Suprapubic skin (tissue), 4 donors: ENCODE measurements at places on chromosomes 6 and 20.

- H3K36me3 ChIP-seq = no peaks in the 10 kb centered on the region
- no peak overlapping the region for H3K4me3 ChIP-seq
- H3K4me1 ChIP-seq = no peaks in the 10 kb centered on the region
- H3K27me3 ChIP-seq = no peaks in the 10 kb centered on the region
- no peak for DNase-seq
Measured at GRCh38 chr6:100613656-100614055, 148.9 kb upstream of the SIM1 start.

- peak overlapping the region; percentile 26 for H3K27ac ChIP-seq
- peaks cover 5% of the 10 kb centered on the region for H3K4me1 ChIP-seq
- DNase-seq = no peak
- H3K27me3 ChIP-seq = no peaks in the 10 kb centered on the region
- no peaks in the 10 kb centered on the region for H3K36me3 ChIP-seq
Measured at GRCh38 chr20:47117371-47117770, 222.7 kb downstream of the EYA2 start.

GRCh38 chr6:144675231-144675861 is 390.2 kb downstream of the UTRN start:
- no peak overlapping the region for H3K27ac ChIP-seq
- no peaks in the 10 kb centered on the region for H3K36me3 ChIP-seq
- H3K27me3 ChIP-seq = no peaks in the 10 kb centered on the region

DNA sequence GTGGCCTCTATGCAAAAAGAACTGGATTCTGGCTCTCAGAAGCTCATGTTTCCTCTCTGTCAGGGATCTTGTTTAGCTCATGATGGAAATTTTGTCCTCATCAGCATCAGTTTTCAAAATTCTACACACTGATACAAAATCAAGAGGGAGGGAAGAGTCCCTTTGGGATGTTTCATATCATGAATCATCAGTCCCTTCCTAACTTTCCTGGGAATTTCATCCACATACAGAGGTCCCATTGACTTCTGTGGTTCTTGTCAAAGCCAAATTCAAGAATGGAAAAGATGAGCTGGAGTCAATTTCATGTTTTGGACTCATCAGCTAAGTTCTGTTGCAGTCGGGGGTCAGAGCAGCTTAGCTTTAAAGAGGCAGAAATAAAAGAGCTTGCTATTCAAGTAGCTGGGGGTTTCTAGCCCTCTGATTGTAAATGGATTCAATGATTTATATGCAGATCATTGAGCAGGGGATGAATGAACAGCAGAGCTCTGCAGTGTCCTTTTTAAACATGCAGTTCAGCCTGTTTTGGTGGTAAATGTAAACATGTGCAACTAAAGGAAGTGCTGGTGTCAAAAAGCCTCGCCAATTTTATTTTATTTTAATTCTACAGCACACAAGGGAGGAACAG is 21.3 kb upstream of the TMEM14A start:
- H3K4me3 ChIP-seq = no peak overlapping the region
- no peaks in the 10 kb centered on the region for H3K36me3 ChIP-seq
- H3K27me3 ChIP-seq = no peaks in the 10 kb centered on the region
- no peak for DNase-seq
- H3K27ac ChIP-seq = no peak overlapping the region
- no peaks in the 10 kb centered on the region for H3K4me1 ChIP-seq

DNA sequence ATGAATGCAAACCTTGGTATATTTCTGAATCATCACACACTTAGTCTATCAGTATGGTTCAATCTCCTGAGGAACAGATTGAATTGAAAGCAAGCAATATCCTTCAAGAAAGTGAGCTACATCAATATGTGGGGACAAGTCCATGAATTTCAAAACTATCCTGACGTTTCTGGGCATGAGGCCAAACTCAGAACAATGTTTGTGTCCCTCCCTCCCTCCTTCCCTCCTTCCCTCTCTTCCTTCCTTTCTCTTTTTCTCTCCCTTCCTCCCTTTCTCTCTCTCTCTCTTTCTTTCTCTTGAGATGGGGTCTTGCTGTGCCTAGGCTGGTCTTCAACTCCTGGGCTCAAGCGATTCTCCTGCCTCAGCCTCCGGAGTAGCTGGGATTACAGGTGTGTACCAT is 27.9 kb upstream of the SYNCRIP start:
- no peak overlapping the region for H3K27ac ChIP-seq
- H3K27me3 ChIP-seq = no peaks in the 10 kb centered on the region
- H3K4me1 ChIP-seq = peaks cover 31% of the 10 kb centered on the region
- DNase-seq = no peak
- peaks cover 7% of the 10 kb centered on the region for H3K36me3 ChIP-seq

DNA sequence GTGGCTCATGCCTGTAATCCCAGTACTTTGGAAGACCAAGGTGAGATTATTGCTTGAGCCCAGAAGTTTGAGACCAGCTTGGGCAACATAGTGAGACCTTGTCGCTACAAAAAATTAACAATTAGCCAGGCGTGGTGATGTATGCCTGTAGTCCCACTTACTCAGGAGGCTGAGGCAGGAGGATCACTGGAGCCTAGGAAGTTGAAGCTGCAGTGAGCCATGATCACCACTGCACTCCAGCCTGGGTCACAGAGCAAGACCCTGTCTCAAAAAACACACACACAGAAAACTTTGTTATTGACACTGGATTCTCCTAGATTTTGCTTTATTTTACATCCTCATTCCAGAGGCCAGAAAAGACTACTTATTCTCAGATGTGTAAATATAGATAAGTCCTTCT is 9.5 kb upstream of the REV3L start:
- no peak overlapping the region for H3K4me3 ChIP-seq
- H3K27ac ChIP-seq = no peak overlapping the region
- no peaks in the 10 kb centered on the region for H3K27me3 ChIP-seq

DNA sequence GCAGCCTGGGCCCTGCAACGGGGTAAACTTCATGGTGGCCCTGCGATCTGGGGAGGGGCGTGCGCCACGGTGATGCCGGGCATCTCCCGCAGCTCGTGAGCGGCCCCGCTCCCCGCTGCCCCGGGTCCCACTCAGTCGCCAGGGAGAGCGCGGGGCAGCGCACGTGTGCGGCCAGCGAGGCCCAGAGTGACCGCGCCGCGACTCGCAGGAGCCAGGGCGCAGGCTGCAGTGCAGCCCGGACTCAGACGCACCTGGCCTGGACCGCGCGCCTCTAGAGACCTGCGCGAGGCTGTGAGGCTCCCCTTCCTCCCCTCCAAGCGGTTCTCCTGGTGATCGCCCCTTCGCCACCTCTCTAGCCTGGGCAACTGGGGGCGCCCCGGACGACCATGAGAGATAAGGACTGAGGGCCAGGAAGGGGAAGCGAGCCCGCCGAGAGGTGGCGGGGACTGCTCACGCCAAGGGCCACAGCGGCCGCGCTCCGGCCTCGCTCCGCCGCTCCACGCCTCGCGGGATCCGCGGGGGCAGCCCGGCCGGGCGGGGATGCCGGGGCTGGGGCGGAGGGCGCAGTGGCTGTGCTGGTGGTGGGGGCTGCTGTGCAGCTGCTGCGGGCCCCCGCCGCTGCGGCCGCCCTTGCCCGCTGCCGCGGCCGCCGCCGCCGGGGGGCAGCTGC is 652 bp downstream of the BMP6 start:
- H3K27ac ChIP-seq = no peak overlapping the region
- peaks cover 78% of the 10 kb centered on the region for H3K27me3 ChIP-seq
- H3K4me1 ChIP-seq = peaks cover 45% of the 10 kb centered on the region
- H3K4me3 ChIP-seq = peak overlapping the region; percentile 58
- H3K36me3 ChIP-seq = no peaks in the 10 kb centered on the region
- DNase-seq = no peak

DNA sequence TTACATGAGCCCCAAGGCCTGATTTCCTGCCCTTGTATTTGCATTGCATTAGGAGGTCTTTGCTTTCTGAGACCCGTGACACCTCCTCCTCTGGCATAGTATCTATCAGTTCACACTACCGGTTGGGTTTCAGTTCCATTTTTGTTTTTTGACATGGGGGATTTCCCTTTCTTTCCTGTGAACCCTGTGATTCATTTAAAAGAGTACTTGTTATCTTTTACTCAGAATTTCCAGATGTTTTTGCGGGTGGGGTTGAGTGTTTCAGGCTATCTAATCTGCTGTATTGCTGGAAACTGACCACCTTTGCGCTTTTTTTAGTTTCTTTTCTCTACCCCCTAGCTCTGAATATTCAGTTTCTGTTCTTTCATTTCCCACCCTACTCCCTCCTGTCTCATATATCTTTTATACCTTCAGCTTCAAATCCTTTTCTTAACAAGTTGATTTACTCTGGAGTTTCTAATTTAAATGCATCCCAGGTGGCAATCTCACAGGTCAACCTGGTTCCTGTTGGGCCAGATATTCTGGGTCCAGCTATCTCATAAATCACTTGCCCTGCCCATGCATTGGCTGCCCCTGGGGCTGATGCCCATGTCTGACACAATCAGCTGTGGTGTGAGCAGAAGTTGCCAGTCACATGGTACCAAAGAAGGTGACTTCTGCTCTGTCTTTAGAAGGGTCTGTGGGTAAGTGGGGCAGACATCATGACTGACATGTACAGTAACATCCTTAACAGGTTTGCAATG is 14.3 kb upstream of the NCOA3 start:
- no peaks in the 10 kb centered on the region for H3K27me3 ChIP-seq
- H3K27ac ChIP-seq = no peak overlapping the region
- peaks cover 22% of the 10 kb centered on the region for H3K4me1 ChIP-seq
- DNase-seq = no peak
- H3K36me3 ChIP-seq = no peaks in the 10 kb centered on the region
- H3K4me3 ChIP-seq = no peak overlapping the region

- H3K27ac ChIP-seq = no peak overlapping the region
- H3K36me3 ChIP-seq = no peaks in the 10 kb centered on the region
- DNase-seq = no peak
- no peaks in the 10 kb centered on the region for H3K27me3 ChIP-seq
- H3K4me3 ChIP-seq = no peak overlapping the region
Measured at GRCh38 chr6:14787677-14788076, 458.2 kb upstream of the JARID2 start.

GRCh38 chr6:11222385-11223277 is 9.8 kb downstream of the NEDD9 start:
- no peaks in the 10 kb centered on the region for H3K36me3 ChIP-seq
- DNase-seq = no peak
- no peak overlapping the region for H3K4me3 ChIP-seq
- peak overlapping the region; percentile 69 for H3K27ac ChIP-seq
- no peaks in the 10 kb centered on the region for H3K27me3 ChIP-seq
- H3K4me1 ChIP-seq = peaks cover 65% of the 10 kb centered on the region

DNA sequence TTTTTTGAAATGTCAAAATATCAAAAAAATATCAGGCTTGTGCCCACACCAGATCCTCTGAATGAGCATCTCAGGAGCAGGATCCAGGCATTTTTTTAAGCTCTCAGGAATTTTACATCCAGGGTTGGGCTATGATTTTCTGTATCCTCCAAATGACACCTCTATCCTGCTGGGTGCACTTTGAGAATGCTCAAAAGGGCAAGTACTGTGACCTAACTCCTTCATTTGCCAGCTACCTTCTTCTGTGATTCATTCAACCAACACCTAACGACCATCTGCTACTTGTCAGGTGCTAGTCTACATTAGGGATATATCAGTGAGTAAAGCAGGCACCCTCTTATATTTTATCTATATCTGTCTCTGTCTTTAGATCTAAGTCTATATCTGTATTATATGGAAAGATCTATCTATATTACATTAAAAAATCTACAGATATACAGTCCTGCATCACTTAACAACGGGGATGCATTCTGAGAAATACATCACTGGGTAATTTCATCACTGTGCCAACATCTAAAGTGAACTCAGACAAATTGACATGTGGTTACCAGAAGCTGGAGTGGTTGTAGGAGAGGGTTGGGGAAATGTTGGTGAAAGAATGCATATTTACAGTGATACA is 131.6 kb downstream of the KIF16B start:
- H3K4me1 ChIP-seq = peaks cover 13% of the 10 kb centered on the region
- DNase-seq = no peak
- no peaks in the 10 kb centered on the region for H3K36me3 ChIP-seq
- H3K27me3 ChIP-seq = no peaks in the 10 kb centered on the region
- H3K27ac ChIP-seq = no peak overlapping the region

DNA sequence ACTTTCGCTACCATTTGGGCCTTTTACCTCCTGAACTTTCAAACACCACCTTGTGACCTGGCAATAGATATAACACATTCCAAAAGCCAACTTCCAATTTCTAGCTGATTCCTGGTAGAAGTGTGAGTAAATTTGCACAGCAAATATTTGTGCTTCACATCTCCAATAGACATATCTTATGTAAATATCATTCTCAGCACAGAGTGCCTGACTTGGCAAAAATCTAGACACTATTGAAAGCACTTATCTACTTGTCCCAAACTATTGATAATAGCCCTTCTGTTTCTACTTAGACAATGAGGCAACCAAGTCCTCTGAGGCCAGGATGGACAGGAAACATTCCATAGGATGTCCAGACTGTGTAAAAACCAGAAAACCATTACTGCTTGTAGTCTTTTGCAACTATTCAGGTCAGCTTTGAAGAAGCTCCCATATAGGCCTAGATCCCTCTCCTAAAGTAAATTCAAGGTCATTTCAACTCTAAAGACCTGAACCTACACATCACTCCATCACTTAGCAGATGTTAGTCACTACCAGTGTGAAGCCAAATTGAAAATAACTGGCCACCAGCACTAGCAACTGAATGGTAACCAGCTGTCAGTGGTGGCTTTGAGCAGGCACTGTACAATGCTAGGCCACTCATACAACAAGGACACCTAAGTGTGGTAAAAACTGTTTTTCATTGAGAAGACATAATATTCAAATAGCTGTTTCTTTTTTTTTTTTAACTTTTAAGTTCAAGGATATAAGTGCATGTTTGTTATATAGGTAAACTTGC is 95.3 kb upstream of the RSPO3 start:
- no peak for DNase-seq
- peaks cover 8% of the 10 kb centered on the region for H3K4me1 ChIP-seq
- no peak overlapping the region for H3K4me3 ChIP-seq
- H3K27me3 ChIP-seq = no peaks in the 10 kb centered on the region
- H3K27ac ChIP-seq = no peak overlapping the region
- no peaks in the 10 kb centered on the region for H3K36me3 ChIP-seq

DNA sequence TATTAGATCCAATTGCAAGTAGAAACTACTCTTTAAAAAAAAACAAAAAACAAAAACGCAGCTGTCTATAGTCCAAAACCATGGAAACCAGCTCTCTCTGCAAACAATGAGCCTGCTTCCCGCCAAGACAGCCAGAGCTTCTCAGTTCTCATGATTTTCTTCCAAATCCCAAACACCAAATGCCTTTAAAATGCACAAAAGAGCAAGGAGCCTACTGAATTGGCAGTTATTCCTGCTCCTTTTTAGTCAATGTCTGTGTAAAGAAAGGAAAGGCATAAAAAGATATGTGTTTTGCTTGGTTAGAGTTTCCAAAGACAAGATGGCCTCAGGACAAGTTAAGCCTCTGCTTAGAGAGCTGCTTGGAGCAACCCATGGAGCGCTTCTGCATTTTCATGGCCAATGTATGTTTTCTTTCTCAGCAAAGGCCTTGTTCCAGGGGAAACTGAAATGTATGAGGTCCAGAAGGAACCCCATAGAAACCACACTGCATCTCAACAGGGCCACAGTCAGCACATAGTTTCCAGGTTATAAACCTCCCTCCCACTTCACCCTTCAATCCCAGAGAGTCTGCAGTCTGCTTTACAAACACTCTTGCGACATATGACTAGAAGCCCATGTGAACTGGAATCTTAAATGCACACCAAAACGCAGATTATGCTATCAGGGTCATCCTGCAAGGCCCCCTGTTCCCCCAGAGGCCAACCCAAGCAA is 209.3 kb upstream of the TAB2 start:
- no peak for DNase-seq
- H3K27ac ChIP-seq = no peak overlapping the region
- H3K27me3 ChIP-seq = no peaks in the 10 kb centered on the region
- no peaks in the 10 kb centered on the region for H3K4me1 ChIP-seq
